ENCODE measurements at places on chromosomes 6 and 20.

- H3K27me3 ChIP-seq: peaks cover 7% of the 10 kb centered on the region
- no peaks in the 10 kb centered on the region for H3K36me3 ChIP-seq
- H3K4me3 ChIP-seq: peak within 1 kb of the TSS; percentile 43
- peak; percentile 36 for DNase-seq
- peaks cover 6% of the 10 kb centered on the region for H3K4me1 ChIP-seq
Observed at GRCh38 chr20:46308258-46309157, at the start of gene CDH22. TSS of gene CDH22 (minus strand) at chr20:46308498. CDS start at chr20:46251294, 57,204 bp downstream.

GRCh38 chr6:146851837-146852236 lies 253.1 kb downstream of the ADGB start:
- H3K4me1 ChIP-seq: no peaks in the 10 kb centered on the region
- no peaks in the 10 kb centered on the region for H3K27me3 ChIP-seq
- DNase-seq: no peak
- H3K4me3 ChIP-seq: no peak overlapping the region
- no peaks in the 10 kb centered on the region for H3K36me3 ChIP-seq

- H3K4me3 ChIP-seq: no peak overlapping the region
- DNase-seq: no peak
- no peaks in the 10 kb centered on the region for H3K36me3 ChIP-seq
- H3K27ac ChIP-seq: no peak overlapping the region
- H3K27me3 ChIP-seq: no peaks in the 10 kb centered on the region
- H3K4me1 ChIP-seq: no peaks in the 10 kb centered on the region
Observed at GRCh38 chr6:151196555-151196954, 43.2 kb upstream of the AKAP12 start.

GRCh38 chr6:25332655-25333071 lies 53.5 kb downstream of the CARMIL1 start:
- no peak overlapping the region for H3K4me3 ChIP-seq
- H3K27ac ChIP-seq: no peak overlapping the region
- no peaks in the 10 kb centered on the region for H3K36me3 ChIP-seq
- no peaks in the 10 kb centered on the region for H3K4me1 ChIP-seq

- H3K27me3 ChIP-seq: no peaks in the 10 kb centered on the region
- no peak for DNase-seq
- H3K4me3 ChIP-seq: no peak overlapping the region
- H3K27ac ChIP-seq: no peak overlapping the region
- H3K4me1 ChIP-seq: no peaks in the 10 kb centered on the region
Observed at GRCh38 chr6:4355241-4355640, 219.9 kb upstream of the ECI2 start.

DNA sequence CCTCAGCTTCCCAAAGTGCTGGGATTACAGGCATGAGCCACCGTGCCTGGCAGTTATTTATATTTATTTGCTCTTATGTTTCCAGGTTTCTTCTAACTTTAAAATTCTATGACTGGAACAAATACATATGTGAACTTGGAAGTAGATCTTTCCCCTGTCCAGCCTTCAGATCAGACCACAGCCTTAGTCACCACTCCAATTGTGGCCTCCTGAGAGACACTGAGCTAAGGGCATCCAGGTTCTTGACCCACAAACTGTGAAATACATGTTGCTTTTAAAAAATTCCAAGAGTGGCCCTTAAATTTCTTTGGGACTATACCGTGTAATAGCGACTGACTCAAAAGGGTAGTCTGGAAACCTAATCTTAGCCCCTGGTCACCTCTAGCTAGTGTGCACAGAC lies 1.5 kb upstream of the ADGRG6 start:
- no peak overlapping the region for H3K27ac ChIP-seq
- no peaks in the 10 kb centered on the region for H3K27me3 ChIP-seq
- DNase-seq: no peak
- no peaks in the 10 kb centered on the region for H3K4me1 ChIP-seq
- no peak overlapping the region for H3K4me3 ChIP-seq

All from naive thymus-derived CD4-positive, alpha-beta T cell (primary cell).